ENCODE measurements at places on chromosomes 5 and 9.
A peak's percentile ranks its signal among the peaks of the same experiment; 100 is the strongest.

DNA sequence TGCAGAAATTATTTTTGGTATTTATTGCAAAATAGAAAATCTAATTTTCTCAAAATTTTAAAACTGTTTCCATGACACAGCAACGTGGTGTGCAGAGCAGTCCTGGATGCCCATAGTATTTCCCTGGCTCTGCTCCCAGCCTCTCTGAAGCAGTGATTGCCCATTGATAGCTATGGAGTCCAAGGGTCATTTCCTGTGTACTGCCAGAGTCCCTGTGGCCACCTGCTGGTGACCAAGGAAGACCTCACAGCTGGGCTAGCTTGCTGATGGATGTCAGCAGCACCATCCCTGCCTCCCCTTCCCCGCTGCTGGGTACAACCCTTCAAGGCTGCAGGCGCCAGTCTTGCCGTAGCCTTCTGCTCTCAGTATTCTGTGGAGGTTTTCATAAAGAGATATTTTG lies 184.1 kb downstream of the DIRAS2 start:
- H3K27me3 ChIP-seq = no peaks in the 10 kb centered on the region
- no peak for DNase-seq
- H3K4me3 ChIP-seq = no peak overlapping the region

GRCh38 chr5:55427157-55427556 lies 107.6 kb downstream of the PLPP1 start:
- no peak overlapping the region for H3K4me3 ChIP-seq
- no peaks in the 10 kb centered on the region for H3K27me3 ChIP-seq
- H3K36me3 ChIP-seq = peaks cover 19% of the 10 kb centered on the region
- H3K4me1 ChIP-seq = no peaks in the 10 kb centered on the region

DNA sequence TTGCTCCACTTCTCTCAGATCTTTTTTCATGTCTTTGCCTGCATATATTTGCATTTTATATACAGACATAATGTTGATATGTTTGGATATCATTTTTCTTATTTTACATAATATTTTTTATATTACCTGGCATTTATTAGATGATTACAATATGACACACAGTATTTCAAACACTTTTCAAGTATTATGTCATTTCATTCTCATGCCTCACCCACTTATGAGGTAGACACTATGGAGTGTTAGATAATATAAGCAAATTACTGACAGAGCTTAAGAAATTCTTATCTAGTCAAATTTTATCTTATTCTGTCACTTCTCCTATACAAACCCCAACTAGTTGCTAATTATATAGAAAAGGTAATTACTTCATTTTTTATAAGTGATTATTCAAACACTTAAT lies 11.1 kb downstream of the LURAP1L start:
- H3K4me1 ChIP-seq = peaks cover 15% of the 10 kb centered on the region
- DNase-seq = no peak
- no peaks in the 10 kb centered on the region for H3K36me3 ChIP-seq
- H3K4me3 ChIP-seq = peak overlapping the region; percentile 35
- H3K27me3 ChIP-seq = no peaks in the 10 kb centered on the region

GRCh38 chr9:115717298-115717697 lies 436.3 kb upstream of the PAPPA start:
- H3K4me1 ChIP-seq = no peaks in the 10 kb centered on the region
- no peak overlapping the region for H3K27ac ChIP-seq
- H3K27me3 ChIP-seq = no peaks in the 10 kb centered on the region
- H3K36me3 ChIP-seq = no peaks in the 10 kb centered on the region
- no peak overlapping the region for H3K4me3 ChIP-seq

DNA sequence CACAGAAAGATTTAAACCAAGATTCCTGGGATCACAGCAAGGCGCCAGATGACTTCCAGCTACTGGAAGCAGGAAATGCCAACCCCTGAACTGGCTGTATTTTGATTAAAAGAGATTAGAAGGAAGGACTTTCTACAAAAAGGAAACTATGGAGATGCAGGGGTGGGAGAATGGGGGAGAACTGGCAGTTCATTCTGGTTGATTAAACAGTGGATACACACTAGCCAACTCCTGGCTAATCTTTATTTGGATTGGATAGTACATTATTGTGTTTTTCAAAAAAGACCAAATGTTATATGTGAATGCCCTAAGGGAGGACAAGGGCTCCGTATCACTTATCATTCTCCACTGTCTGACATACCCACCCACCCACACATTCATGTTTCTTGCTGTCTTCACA lies 93.2 kb downstream of the CDO1 start:
- H3K27ac ChIP-seq = no peak overlapping the region
- H3K4me3 ChIP-seq = no peak overlapping the region
- H3K36me3 ChIP-seq = no peaks in the 10 kb centered on the region

DNA sequence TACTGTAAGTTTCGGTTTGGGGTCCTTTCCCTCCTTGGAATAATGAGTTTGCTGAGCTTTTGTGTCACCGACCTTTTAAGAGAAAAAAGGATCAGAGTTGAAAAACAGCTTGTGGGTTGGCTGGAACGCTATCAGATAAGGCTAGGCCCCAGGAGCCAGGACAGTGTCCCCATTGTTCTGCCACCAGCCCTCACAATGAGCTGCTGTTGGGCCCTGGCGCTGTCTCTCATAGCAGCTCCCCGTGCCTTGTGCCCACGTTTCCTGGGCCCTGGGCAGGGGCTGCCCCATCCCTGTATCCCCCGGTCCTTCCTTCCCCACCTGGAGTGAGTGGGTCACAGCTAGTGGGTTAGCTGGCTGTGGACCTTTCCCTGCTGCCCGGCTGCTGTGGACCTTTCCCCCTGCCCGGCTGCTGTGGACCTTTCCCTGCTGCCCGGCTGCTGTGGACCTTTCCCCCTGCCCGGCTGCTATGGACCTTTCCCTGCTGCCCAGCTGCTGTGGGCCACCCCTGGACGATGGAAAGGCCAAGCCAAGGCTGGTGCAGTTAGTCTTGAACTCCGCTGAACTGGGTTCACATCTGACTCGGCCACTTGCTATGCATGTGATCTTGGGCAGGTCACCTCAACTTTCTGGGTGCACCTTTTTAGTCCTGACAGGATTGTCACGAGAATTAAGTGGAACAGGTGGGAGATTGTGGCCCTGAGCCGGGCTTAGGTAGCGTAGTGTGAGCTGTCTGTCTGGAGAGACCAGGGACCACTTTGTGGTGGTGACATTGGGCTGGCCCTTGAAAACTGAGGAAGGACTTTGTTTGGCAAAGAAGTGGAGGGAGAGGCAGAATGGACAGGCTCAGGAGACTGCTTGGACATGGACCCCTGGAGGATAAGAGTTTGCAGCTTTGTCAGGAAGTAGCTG lies 99.5 kb downstream of the DAB2IP start:
- peak overlapping the region; percentile 29 for H3K27ac ChIP-seq
- no peaks in the 10 kb centered on the region for H3K27me3 ChIP-seq
- DNase-seq = no peak
- H3K36me3 ChIP-seq = no peaks in the 10 kb centered on the region
- no peak overlapping the region for H3K4me3 ChIP-seq

GRCh38 chr5:72237879-72238278 lies 82.2 kb downstream of the MRPS27 start:
- H3K36me3 ChIP-seq = peaks cover 9% of the 10 kb centered on the region
- H3K27me3 ChIP-seq = no peaks in the 10 kb centered on the region
- H3K27ac ChIP-seq = no peak overlapping the region
- no peak for DNase-seq
- no peaks in the 10 kb centered on the region for H3K4me1 ChIP-seq

GRCh38 chr9:124521142-124521541 lies 13.9 kb upstream of the NR5A1 start:
- no peaks in the 10 kb centered on the region for H3K4me1 ChIP-seq
- no peak overlapping the region for H3K27ac ChIP-seq
- DNase-seq = no peak
- H3K36me3 ChIP-seq = no peaks in the 10 kb centered on the region
- H3K4me3 ChIP-seq = no peak overlapping the region

DNA sequence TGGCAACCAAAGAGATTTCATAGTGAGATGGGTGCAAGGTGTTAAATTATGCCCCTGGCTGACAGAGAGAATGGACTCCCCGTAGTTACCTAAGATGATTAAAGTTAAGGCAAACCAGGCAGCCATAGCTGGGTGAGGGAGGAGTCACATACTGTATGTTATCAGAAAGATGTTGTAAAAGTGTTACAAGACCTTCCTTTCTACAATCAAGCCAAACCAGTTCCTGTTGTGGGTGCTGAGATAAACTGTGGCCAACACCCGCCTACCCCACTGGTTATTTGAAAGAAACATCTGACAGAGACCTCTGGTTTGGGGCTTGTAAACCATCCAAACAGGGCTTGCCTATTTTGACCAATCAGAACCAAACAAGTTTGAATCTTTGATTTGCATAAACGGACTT lies 684.7 kb upstream of the NUDT12 start:
- H3K4me3 ChIP-seq = no peak overlapping the region
- no peaks in the 10 kb centered on the region for H3K36me3 ChIP-seq
- DNase-seq = no peak
- H3K27ac ChIP-seq = no peak overlapping the region
- H3K27me3 ChIP-seq = no peaks in the 10 kb centered on the region

GRCh38 chr5:138109463-138110265 lies 25.8 kb downstream of the WNT8A start:
- no peak overlapping the region for H3K4me3 ChIP-seq
- peaks cover 3% of the 10 kb centered on the region for H3K4me1 ChIP-seq
- H3K27ac ChIP-seq = no peak overlapping the region

GRCh38 chr5:122263352-122264030 lies 48.5 kb upstream of the SNCAIP start:
- H3K4me3 ChIP-seq = no peak overlapping the region
- no peaks in the 10 kb centered on the region for H3K36me3 ChIP-seq
- no peak for DNase-seq
- no peak overlapping the region for H3K27ac ChIP-seq
- H3K4me1 ChIP-seq = no peaks in the 10 kb centered on the region
- no peaks in the 10 kb centered on the region for H3K27me3 ChIP-seq

GRCh38 chr5:138305797-138306196 lies 25.8 kb downstream of the CDC25C start:
- no peaks in the 10 kb centered on the region for H3K4me1 ChIP-seq
- no peaks in the 10 kb centered on the region for H3K27me3 ChIP-seq
- no peak overlapping the region for H3K27ac ChIP-seq
- H3K4me3 ChIP-seq = no peak overlapping the region
- H3K36me3 ChIP-seq = no peaks in the 10 kb centered on the region

DNA sequence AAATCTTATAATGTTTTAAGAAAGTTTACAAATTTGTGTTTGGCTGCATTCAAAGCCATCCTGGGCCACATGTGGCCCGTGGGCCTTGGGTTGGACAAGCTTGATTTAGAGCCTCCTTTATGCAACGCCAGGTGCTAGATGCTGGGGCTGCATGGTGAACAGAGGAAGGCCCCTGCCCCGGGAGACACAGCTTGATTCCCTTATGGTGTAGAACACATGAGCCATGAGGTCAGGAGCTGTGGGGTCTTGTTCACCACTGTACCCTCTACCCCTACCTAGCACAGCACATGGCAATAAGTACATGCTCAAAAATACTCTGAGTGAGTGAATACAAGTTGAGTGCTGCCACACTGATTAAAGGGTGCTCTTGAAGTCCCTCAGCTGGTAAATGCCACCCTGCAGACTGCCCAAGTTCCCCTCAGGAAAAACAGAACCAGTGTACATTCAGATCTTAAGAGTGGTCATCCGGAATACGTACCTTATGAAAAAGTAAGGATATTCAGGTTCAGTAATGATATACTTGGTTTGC lies 71.9 kb downstream of the ARRDC3 start:
- H3K36me3 ChIP-seq = no peaks in the 10 kb centered on the region
- no peak overlapping the region for H3K4me3 ChIP-seq
- H3K27me3 ChIP-seq = no peaks in the 10 kb centered on the region
- peaks cover 42% of the 10 kb centered on the region for H3K4me1 ChIP-seq
- no peak for DNase-seq

DNA sequence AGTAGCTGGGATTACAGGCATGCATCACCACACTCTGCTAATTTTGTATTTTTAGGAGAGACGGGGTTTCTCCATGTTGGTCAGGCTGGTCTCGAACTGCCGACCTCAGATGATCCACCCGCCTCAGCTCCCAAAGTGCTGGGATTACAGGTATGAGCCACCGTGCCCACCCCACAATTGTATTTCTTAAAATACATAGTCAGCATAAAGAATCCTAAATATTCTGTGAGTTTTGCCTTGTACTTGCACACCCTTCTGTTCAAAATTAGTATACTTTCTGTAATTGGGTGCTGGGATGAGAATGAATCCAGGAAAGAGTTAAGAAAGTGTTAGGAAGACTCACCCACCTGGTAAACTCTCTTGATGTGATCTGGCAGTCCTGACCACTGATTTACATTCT lies 101.3 kb downstream of the CAAP1 start:
- H3K4me3 ChIP-seq = no peak overlapping the region
- no peaks in the 10 kb centered on the region for H3K36me3 ChIP-seq
- DNase-seq = no peak
- H3K27me3 ChIP-seq = no peaks in the 10 kb centered on the region
- no peak overlapping the region for H3K27ac ChIP-seq

DNA sequence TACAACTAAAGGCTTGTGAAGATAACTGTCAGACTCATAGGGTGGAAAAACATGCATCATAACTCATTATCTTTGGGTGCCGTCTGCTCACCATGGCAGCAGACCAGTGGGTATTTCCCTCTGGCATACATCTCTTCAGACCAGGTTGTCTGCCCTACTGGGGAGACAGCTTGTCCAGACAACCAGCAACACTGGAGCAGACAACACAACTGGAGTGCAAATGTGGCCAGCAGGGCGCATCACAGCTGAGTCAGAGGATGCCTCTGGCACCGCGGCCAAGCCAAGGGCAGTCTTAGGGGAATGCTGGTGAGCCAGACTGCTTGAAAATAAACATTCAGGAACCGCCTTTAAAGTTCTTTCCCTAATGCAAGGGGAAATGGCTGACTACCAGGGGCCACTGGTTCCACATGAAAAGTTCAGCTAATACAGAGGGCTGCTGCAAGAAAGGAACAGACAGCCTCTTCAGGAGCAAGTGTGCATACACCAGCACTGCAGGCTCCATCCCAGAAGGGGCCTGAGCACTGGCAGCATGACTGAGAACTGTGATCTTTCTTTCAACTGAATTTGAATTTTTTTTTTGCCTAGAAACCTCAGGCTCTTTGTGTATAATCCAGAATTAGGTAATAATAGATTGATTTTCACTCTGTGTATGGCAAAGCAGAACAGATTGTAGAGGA lies 77.3 kb downstream of the MAMDC2 start:
- H3K27me3 ChIP-seq = no peaks in the 10 kb centered on the region
- DNase-seq = no peak
- no peaks in the 10 kb centered on the region for H3K4me1 ChIP-seq

GRCh38 chr5:1315018-1315708 lies 20.3 kb upstream of the TERT start:
- H3K36me3 ChIP-seq = peaks cover 2% of the 10 kb centered on the region
- H3K27me3 ChIP-seq = no peaks in the 10 kb centered on the region
- no peak overlapping the region for H3K4me3 ChIP-seq
- H3K27ac ChIP-seq = no peak overlapping the region

DNA sequence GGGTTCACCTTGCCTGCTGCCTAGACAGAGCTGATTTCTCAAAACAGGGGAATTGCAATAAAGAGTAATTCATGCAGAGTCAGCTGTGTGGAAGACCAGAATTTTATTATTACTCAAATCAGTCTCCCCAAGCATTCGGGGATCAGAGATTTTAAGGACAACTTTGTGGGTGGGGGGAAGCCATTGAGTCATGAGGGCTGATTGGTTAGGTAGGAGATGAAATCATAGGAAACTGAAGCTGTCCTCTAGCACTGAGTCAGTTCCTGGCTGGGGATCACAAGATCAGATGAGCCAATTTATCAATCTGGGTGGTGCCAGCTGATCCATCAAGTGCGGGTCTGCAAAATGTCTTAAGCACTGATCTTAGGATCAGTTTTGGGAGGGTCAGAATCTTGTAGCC lies 159.1 kb upstream of the MAP1B start:
- H3K27me3 ChIP-seq = no peaks in the 10 kb centered on the region
- no peak overlapping the region for H3K4me3 ChIP-seq
- no peak for DNase-seq

All from Panc1 (cell line).